ENCODE measurements at places on chromosomes 4 and X.

DNA sequence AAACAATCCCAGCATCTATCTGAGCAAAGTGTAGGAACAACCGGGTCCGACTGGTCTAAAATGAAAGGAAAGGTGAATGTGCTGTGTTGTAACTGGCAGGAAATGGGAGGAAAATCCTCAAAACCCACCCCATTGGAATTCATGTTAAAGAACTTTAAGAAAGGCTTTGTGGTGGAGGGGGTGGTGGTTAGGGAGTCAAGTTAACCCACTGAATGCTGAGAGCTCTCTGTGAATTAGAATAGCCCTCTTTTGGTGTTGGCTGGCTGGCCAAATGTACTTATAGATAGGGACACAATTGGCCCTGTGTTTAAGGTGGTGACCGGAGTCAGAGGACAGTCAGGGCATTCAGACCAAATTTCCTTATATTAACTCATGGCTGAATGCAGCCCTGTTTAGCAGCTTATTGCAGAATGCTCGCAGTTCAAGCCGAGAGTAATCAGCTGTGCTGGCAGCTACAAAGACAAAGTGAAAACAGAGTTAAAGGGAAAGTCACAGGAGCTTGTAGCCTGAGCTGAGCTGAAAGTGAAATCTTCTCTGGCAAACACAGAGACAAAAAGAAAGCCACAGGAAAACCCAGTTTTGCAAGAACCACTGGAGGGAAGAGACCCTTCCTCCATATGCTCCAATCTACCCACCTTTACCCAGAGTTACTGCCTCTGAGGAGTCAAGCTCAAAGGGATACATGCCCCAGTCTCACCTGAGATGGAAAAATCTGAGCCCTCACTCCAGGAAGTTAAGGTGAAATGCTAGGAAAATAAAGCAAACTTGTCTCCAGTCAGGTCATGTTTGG is 38.5 kb upstream of the UGT2B7 start:
- DNase-seq = no peak

- DNase-seq = no peak
Measured at GRCh38 chr4:4792466-4792865, 67.0 kb upstream of the MSX1 start.

- no peak for DNase-seq
Measured at GRCh38 chr4:141309874-141310273, 89.2 kb downstream of the ZNF330 start.

DNA sequence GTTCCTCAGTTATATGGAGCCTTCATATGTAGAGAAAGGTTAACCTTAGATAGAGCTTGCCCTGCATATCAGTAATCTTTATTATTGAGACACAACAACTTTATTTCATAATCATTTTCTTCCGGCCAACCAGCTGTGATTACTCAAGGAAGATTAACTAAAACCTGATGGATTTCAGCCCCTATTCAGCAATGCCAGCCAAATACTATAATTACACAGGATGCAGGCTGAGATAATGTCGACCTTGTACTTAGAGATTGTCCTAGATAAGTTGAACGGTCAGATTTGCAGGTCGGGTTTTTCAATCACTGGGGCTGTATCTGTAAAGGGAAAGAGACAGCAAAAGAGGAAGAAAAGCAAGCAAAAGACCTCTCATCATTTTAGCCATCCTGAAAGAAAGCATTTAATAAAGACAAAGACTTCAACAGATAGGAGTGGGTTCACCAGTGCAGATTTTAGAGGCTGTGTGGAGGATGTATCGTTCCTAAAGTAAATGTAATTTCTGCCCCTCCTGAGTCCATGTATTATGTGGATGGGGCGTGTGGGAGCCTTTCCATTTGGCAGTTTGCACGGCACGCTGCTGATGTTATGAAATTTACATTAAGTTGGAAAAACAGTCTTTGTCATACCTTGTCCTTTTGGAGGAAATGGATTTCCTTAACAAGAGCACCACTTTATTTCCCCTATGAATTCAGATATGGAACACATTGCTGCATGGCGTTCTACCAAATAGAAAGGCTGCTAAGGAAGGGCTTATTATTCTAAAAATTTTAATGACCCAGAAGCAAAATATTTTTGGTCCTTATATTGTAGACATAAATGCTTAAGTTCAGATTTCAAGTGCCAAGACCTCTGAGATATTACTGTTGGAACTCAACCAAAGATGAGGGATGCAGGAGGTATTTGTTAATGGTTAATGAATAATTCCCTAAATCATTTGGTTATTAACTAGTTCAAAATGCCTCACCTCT is 496.7 kb downstream of the SPRY1 start:
- no peak for DNase-seq

GRCh38 chr4:96016634-96017299 is 176.9 kb downstream of the PDHA2 start:
- DNase-seq = no peak

DNA sequence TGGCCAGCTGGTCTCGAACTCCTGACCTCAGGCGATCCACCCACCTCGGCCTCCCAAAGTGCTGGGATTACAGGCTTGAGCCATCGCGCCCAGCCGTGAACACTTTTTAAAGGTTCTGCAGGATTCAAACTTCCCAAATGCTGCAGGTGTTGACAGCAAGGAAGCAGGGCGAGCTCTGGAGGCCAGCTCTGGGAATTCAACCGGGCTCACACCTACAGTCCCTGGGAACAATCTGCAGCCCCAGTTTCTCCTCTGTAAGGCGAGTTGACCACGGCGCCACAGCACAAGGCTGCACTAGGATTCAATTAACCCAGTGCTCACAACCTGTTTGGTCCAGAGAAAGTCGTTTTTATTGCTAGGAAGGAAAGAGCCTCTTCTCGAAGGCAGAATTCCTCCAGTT is 1.6 kb downstream of the MTNR1A start:
- no peak for DNase-seq

DNA sequence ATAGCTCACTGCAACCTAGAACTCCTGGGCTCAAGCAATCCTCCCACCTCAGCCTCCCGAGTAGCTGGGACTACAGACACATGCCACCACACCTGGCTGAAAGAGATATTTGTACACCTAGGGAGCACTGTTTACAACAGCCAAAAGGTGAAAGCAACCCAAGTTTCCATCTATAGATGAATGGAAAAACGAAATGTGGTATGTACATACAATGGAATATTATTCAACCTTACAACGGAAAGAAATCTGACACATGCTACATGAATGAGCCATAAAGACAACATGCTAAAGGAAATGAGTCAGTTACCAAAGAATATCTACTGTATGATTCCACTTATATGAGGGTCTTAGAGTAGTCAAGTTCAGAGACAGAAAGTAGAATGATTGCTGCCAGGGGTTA is 52.2 kb downstream of the ABCG2 start:
- DNase-seq = no peak

DNA sequence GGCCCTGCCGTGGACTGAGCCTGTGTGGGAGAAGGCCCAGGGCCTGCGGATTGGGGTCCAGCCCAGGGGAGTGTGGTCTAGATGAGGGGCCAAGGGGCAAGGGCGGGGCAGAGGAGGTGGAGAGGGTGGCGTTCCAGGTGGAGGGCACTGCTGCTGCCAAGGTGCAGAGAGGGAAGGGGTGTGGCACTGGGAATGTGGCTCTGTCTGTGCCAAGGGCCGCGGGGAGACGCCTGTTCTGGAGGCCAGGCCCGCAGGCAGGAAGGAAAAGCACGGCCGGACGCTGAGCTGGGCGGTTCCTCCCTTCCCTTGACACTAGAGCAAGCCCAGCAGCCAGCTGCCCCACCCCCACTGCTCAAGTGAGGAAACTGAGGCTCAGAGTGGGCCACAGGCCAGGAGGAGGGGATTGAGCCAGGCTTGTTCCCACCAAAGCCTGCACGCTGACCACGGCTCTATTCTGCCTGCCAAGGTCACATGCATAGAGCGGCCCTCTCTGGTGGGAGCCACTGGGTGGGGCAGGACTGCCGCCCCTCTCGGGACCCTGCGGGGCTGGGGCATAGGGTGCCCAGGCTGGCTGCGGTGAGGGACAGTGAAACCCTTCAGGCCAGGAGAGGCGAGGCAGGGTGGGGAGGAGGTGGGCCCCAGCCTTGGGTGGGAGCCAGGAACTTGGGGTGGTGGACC is 13.0 kb downstream of the SH3BP2 start:
- DNase-seq = no peak
